Karpas-422 (cell line): ENCODE measurements at places on chromosomes 3 and 15.

DNA sequence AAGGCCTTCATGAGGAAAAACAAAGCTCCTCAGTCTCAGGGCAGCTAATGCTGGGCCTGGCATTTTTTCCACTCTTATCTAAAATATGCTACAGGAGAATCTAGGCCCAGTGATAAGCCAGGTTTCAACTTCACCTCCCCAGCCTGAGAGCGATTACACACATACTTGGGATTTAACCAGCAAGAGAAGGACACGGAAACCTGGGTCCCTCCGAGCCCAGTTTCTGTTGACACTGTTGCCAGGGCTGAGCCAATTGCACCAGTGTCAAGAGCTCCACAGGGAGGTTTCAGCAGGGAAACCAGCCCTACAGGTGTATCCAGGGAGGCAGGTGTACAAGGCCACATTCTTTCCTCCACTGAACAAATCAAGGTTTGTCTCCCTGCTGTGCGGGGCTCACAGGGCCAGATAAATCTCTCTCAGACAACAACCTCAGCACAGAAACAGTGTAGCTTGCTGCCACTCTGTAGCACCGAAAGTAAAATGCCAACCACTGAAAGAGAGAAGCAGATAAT lies 85.4 kb downstream of the MAGI1 start:
- DNase-seq, result no peak

DNA sequence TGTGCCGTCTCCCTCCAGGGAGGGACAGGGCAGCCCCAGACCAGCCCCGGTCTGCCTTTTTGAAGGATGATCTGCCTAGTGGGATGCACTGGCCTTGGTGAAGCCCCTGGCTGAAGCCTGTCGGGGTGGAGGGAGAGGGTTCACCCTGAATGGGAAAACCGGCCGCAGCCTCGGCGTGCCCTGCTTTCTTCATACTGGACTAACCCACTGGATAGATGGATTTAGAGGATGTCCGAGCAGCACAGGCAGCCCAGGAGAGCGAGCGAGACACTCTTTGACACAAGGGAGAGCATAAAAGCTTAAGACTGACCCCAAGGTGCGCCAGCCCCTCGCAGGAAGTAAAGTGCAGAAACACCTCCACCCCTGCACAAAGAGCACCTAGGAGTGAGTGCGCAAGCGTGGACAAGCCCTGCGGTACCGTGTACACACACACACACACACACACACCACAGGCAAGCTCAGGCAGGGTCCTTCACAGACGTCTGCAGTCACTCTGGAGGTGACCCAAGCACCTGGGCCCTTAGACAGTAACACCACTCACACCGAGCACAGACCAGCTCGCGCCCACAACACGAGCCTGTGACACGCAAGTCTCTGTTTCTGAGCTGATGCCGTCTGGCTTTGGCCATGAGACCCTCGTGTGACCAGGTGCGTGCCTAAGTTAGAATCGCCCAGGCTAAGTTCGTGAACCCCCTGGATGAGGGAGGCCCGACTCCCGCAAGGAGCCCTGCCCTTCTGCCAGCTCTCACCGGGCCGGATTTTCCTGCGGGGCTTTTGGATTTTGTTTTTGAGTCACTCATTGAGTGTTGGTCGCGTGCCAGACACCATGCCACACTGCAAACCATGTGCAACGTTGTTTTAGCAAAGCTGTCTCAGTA lies 11.3 kb downstream of the SEMA4B start:
- no peak for DNase-seq

- DNase-seq, result no peak
These were observed 140.9 kb downstream of the NTRK3 start for GRCh38 chr15:88115486-88116152.

DNA sequence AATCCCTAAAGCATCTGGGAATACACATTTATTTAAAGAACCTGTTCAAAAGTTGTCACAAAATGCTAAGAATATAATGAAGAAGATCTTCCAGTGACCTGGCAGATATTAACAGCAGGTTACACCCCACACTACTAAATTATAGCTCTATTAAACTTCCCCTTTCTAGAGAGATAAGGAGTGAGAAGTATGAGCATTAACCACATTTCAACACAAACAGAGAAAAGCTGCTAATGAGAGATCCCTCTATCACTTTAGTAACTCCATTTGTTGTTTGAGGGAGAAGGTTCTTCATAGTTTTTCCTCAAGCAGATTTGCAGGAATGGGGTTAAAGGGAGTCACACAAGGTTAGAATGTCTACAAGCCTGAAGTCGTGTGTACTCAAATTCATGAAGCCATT lies 3.6 kb downstream of the COL8A1 start:
- no peak for DNase-seq

- DNase-seq, result no peak
These were observed 174.7 kb upstream of the SLC24A5 start for GRCh38 chr15:47945872-47946650.

DNA sequence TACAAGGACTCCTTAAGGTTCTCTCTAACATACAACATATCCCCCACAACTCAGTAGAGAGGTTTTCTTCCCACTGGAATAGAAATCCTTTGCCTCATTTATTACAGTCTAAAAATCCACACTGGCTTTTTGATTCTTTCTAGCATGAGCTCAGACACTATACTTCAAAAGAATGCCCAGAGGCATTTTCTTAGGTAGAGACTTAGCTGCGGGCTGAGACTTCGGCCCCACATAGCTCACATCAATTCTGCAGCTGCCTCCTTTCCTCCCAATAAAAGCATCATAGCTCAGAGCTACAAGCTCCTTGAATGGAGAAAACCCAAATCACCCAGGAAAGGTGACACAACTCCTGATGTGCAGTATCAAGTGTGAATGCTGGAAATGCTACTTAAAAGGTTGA lies 52.4 kb downstream of the AAGAB start:
- no peak for DNase-seq

DNA sequence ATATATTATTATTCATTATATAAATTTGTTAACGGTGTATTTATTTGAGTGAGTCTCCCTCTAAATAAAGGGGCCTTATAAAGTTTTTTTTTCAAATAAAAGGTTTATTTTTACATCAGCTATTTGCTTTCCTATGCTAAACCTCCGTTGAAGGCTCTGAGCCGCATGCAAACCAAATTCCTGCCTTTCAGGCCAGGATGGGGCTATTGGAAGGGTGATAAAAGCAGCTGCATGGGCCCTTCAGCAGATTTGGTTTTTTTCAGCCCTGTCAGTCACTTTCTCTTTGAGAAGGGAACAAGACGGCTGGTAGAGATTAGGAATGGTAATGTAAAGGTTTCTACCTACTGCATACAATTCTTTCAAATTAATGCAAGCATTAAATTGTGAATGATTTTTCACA lies 244.2 kb downstream of the WNT5A start:
- DNase-seq, result no peak

DNA sequence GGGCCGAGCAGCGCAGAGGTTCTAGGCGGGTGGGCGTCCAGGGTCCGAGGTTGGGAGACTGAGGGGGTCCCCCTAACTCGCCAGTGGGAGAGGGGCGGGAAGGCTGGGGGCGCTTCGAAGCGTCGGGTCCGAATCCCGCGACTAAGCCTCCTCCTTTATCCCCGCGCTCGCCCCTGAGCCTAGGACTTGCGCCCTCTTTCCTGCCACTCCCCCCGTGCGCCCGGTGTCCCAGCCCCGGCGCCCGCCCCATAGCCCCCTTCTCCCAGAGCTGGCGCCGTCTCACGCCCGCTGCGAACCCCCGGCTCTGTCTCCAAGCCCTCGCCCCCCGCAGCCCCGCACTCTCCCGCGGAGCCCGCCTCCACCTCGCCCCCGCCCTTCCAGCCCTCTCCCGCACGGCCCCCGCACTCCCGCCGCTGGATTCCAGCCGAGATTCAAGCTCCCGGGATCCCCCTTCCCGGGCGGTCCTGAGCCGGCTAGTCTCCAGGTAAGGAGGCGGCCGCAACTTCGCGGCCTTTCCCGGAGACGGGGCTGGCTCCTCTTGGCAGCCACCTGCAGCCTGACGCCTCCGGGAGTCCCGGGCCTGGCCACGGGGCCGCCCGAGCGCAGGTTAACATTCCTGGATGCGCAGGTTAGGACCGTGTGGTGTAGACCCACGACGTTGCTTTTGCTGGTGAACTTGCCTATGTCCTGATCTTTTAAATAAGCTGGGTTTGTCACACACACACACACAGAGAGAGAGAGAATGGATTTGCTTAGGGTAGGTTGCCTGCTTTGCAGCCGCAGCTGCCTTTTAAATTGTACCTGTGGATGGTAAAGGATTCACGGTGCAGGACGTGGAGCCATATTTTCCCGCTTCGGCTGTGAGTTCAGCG lies 563 bp downstream of the PXYLP1 start:
- no peak for DNase-seq

- DNase-seq, result no peak
These were observed 11.4 kb downstream of the LMOD3 start for GRCh38 chr3:69110941-69111546.

- DNase-seq, result no peak
These were observed 9.6 kb upstream of the LRRFIP2 start for GRCh38 chr3:37183976-37184375.

GRCh38 chr15:77905301-77905920 lies 172.1 kb downstream of the TBC1D2B start:
- no peak for DNase-seq

DNA sequence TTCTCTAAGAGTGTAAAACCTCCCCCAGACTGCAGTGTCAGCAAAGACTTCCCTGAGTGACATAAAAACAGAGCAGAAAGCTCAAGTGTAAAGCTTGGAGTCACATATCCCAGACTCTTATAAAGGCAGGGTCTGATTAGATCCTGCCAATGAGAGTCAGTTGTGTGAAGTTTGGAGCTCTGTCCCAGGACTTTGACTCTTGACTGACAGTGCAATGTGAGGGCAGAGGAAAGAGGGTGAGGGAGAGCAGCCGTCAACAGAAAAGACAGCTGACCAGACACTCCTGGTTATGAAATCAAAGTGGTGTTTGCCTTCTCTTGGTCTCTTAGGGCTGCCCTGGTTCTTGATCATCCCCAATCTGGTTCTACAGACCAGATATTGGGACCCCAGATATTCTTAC lies 393.2 kb downstream of the ERC2 start:
- no peak for DNase-seq

- no peak for DNase-seq
These were observed 300.9 kb downstream of the PYDC2 start for GRCh38 chr3:191761906-191762305.

- DNase-seq, result no peak
These were observed 703 bp upstream of the LSAMP start for GRCh38 chr3:116445990-116446389.

GRCh38 chr3:54633444-54634121 lies 294.3 kb downstream of the LRTM1 start:
- no peak for DNase-seq

DNA sequence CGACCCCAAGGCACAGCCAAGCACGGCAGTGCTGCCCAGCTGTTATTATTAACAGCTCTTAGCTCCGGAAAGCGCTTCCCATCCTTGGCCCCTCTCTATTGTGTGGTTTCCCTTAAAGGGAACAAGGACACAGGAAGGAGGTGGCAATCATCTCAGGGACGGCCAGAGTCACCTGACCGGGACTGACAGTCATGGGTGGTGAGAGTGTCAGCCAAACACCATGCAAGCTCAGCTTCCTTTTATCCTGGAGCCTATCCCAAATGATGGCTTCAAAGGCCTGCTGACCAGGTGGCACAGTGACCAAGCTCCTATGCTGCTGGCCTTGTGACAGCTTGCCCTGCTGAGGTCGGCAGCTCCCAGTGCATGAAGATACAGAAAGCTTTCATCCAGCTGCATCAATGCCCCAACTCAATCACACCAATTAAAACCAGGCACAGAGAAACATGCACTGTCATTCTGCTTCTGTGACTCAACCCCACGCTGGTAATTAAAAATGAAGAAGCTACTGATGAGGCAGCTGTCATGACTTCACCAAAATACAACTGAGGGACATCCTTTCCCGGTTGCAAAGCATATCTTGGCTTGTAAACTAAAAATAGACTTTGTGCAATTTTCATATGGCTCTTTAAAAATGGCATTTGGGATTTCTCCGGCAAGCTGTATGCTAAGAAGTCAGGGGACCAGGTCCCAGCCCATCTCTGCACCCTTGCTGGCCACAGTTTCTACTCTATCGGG lies 34.0 kb downstream of the PCSK6 start:
- DNase-seq, result no peak

DNA sequence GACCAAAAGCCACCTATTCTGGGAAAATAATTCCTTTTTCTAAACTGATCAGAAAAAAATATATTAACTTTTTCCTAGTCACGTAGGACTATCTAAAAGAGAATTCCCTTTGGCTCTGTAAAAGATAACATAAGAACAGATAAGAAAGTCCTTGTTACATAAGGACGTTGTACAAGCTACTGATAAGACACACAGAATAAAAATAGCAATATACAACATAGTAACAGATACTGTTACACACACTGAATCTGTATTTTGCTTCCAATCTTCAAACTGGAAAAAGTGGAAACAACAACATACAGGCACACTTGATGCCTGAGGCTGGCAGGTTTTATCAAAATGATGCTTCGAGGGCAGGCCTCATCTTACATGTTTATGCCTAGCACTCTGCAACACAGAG lies 59.8 kb downstream of the SNX4 start:
- DNase-seq, result no peak

GRCh38 chr3:17730318-17730967 lies 12.0 kb downstream of the TBC1D5 start:
- DNase-seq, result no peak

DNA sequence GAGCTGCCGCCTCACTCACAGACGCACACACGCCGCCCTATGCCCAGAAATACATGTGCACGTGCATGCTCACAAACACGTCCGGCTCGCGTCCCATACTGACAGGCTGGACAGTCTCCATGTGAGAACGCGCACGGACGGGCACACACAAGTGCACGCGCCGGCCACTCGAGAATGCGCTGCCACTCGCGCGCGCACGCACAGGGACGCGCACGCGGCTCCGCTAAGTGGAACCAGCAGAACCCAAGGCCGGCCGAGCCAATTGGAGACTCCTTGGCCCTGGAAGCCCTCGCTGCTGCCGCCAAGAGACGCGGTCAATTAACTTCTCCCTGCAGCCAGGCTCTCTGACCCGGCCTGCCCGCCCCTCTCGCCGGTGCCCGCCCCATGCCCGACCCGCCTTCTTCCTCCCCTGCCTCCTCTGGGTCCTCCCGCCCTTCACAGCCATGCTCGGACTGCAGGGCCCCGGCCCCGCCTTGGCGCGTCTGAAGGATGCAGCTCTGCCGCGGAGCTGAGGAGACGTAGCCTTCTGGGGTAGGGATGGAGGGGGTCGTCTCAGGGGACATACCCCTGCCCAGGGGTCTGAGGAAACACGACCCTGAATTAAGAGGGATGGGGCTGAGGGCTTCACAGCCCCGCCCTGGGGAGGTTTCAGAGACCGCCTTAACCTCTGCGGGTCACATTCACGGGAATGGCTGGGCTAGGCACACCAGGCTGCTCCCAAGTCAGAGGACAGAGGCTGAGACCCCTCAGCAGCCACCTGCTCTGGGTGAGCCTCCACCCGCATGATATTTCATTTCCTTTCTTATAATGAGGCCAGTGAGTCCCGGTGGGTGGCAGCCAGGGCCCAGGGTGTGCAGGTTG lies 15.0 kb downstream of the PTH1R start:
- no peak for DNase-seq

DNA sequence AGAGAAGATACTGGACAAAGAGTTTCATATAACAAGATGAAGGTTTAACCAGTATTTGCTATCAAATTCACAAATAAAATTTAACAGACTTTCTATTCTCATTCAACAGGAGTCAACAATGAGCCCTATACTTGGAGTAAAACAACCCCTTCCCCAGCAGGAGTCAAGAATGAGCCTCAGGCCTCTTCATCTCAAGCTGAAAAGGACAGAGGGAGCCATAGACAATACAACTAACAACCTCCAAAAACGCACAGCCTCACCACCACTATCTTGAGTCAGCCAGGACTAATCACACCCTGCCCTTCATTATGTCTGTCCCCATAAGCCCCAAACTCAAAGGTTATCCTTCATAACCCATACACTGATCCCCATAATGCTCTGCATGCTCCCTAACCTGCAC lies 36.4 kb downstream of the ETFA start:
- DNase-seq, result no peak

GRCh38 chr3:126734106-126734723 lies 30.2 kb downstream of the CHCHD6 start:
- DNase-seq, result no peak
